ENCODE measurements at places on chromosomes 2 and 18.

GRCh38 chr2:63882395-63883105 lies 40.9 kb downstream of the UGP2 start:
- H3K27me3 ChIP-seq: no peaks in the 10 kb centered on the region
- peaks cover 52% of the 10 kb centered on the region for H3K36me3 ChIP-seq
- DNase-seq: no peak
- peaks cover 8% of the 10 kb centered on the region for H3K4me1 ChIP-seq

- H3K4me3 ChIP-seq: no peak overlapping the region
- H3K36me3 ChIP-seq: peaks cover 12% of the 10 kb centered on the region
- DNase-seq: no peak
- H3K4me1 ChIP-seq: no peaks in the 10 kb centered on the region
- H3K27me3 ChIP-seq: no peaks in the 10 kb centered on the region
- H3K27ac ChIP-seq: no peak overlapping the region
Observed at GRCh38 chr2:241180495-241180894, 8.0 kb upstream of the ANO7 start.

- H3K36me3 ChIP-seq: peaks cover 71% of the 10 kb centered on the region
- no peak overlapping the region for H3K27ac ChIP-seq
- H3K4me3 ChIP-seq: no peak overlapping the region
- H3K27me3 ChIP-seq: no peaks in the 10 kb centered on the region
Observed at GRCh38 chr2:224807153-224807964, 91.2 kb upstream of the CCDC195 start.

DNA sequence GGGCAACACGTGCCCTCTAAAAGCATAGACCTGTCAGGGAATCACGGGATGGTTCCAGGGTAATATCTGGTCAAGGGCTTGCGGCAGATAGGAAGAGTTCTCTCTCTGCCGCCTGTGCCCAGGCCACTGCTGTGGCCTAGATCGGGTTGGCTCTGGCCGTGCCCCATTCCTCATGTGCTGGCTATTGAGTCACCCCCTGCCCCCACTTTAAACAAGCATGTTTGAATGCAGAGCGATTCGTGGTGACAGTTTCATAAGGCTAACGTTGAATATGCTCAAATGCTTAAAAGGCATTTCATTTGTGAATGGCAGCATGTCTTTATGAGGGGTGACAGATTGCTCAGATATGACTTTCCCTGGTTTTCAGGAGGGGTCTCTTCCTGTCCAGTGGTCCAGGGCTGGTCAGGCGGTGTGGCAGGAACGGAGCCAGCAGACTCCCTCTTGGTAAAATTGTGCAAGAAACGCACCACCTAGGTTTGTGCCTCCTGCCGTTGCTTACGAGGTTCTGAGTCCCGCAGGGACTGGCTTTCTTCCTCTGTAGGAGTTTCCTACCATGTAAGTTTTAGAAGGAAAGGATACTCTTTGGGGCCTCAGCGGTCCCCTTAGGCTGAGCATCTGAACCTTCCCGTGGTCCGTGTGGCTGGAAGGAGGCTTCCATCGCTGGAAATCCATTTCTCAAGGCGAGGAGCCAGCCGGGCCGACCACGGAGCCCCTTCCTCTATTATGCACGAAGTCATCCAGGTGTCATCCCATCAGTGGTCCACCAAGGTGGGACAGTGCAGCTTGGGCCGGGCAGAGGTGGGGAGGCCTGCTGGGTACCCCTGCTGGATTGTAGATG lies 50.2 kb downstream of the AGAP1 start:
- DNase-seq: no peak
- H3K27ac ChIP-seq: no peak overlapping the region
- no peak overlapping the region for H3K4me3 ChIP-seq

- H3K27ac ChIP-seq: no peak overlapping the region
- no peak overlapping the region for H3K4me3 ChIP-seq
- peaks cover 17% of the 10 kb centered on the region for H3K4me1 ChIP-seq
- H3K27me3 ChIP-seq: no peaks in the 10 kb centered on the region
- DNase-seq: no peak
Observed at GRCh38 chr2:234165421-234165820, 114.9 kb downstream of the SPP2 start.
